ENCODE measurements at places on chromosomes 3 and 15.

GRCh38 chr3:44439499-44440295 lies 37.8 kb downstream of the ZNF445 start:
- DNase-seq = no peak

DNA sequence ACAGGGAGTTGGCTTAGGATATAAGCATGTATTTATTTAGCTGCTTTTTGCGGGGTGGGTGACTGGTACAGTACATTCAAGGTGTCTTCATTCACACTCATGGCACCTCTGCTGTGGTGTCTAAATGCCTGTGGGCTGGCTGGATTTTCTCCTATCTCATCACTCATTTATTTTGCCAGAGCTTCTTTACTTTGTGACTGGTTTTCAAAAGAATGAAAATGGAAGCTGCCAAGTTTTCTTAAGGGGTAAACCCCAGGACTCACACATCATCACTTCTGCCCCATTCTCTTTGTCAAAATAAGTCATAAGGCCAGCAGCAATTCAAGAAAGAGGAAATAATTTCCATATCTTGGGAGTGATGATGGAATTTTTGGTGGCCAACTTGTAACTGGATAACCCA lies 493.4 kb upstream of the ALCAM start:
- DNase-seq = no peak

GRCh38 chr3:69032737-69033136 lies 19.3 kb upstream of the EOGT start:
- no peak for DNase-seq

DNA sequence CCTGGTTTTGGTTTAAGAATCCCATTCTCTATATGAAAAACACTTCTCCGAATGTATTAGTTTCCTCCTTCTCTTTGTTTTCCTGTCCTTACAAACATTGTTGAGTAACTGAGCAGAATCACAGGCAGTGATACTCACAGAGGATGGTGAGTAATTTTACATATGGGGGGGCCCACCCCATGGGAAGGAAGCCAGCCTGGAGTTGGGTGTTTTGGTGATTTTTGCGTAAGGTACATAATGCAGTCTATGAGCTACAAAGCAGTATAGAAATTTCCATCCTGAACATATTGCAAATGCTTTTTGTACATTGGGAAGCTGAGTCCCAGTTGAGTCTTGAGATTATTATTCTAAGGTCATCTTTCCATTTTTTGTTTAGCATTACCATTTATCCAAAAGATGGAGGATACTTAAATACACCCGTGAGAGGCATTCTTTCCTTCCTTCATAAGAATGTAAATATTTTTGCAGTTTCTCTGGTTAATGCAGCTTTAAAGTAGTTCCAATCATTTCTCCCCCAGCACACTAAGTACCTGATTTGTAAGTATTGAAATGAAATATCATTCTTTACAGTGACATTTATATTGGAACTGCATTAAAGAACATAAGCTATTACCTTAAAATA lies 476.8 kb downstream of the AGBL1 start:
- no peak for DNase-seq

DNA sequence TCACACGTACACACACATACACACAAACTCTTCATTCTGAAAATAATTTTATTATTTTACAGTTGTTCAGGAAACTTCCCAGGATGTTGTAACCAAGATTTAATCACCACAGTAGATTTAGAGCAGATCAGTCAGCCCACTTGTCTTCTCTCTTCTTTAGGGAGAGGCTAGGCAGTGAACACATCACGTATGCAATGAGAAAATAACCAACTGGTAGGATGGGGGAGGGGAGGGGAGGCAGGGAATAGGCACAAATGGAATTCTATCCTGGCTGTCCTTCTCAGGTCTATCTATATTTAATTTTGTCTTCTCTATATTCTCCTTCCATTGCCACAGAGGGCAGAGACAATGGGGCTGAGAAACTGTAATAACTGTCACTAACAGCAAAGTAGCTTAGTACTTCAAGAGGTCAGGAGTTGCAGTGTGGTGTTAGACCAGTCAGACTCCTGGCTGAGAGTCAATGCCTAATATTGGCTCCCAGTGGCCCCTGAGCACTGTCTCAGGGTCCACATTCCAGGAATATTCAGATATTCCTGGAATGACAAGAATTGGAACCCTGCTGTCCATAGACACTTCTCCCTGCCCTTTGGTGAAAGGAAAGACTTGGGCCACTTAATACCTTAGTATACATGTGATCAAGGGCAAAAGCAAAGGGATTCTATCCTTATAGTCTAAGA lies 2.6 kb upstream of the HCLS1 start:
- no peak for DNase-seq

- peak; percentile 48 for DNase-seq
Measured at GRCh38 chr3:44104668-44105321, 136.9 kb upstream of the TOPAZ1 start.

- DNase-seq = peak; percentile 50
Measured at GRCh38 chr15:40845511-40846284, 1.9 kb downstream of the SPINT1 start.

- DNase-seq = no peak
Measured at GRCh38 chr3:103083848-103084631, 649.2 kb downstream of the ZPLD1 start.

- no peak for DNase-seq
Measured at GRCh38 chr3:188076176-188076575, 77.8 kb upstream of the LPP start.

DNA sequence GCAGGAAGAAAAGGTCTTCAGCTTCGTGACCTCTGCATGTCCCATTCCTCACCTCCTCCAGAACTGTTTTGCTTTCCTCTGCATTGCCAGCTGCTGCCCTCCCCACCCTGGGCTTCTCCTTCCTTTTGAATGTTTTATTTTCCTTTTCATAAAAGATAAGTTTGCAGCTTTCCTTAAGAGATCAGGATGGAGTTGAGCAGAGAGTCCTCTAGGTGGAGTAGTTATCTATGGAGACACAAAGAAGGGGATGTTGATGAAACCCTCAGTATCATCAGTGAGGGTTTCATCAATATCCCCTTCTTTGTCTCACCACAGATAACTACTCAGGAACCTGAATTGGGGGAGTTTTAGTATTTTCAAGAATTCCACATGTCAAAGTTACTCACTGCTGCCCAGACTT lies 19.0 kb upstream of the SLC25A36 start:
- DNase-seq = peak; percentile 62

- no peak for DNase-seq
Measured at GRCh38 chr3:170372190-170372879, 14.8 kb downstream of the SKIL start.

DNA sequence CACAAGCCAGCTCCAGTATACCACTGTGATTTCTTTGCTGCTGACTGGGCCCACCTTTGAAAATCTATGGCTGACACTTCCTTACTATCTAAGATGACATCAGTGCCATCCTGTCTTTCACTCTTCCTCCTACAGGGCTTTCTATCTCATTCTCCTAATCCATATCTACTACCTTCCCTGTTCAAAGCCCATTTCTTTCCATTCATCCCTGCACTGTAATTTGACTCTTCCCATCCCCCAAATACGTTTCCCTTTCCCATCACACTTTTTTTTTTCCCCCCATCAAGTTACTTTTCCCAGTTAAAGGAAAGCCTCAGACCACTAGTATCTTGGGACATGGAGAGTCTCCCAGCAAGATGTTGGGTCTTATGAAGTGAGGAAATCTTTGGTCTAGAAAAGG lies 136.7 kb downstream of the AKAP13 start:
- no peak for DNase-seq

DNA sequence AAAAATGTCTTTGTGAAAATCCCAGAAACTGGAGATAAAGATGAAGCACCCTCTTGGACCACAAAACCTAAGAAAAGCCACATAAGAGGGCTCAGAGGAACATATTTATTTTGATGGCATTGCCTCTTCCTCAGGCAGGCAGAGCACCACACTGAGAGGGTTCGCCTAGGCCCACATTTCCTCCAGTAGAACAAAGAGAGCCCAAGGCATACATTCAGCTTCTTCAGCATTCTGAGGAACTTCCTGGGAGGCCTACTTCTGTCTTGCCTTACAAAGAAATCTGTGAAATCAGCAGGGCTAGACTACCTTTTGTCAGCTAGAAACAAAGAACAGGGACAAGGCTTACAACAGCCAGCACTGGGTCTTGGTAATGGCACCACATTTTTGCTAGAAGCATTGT lies 1325.3 kb downstream of the SI start:
- DNase-seq = no peak
